WERI-Rb-1 (cell line): ENCODE measurements at places on chromosomes 5 and 9.

DNA sequence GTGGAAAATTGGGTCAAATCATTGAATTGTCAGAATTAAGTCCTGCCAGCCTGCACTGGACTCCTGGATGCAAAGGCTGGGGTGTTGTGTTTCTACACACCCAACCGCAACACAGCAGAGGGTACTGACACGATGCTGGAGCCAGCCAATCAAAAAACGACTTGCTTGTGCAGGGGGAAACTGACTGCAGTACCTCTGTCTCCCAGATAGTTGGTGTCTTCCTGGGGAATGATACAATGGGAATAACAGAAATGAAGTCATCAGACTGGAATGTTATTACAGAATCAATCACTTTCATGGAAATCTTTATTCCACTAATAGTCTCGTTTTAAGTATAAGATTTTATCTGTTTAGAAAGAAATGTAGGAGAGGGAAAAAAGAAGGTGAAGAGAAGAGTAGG, 330.3 kb downstream of the MLLT3 start:
- no peak for DNase-seq

GRCh38 chr9:117809751-117810150, 105.5 kb downstream of the TLR4 start:
- DNase-seq: no peak

DNA sequence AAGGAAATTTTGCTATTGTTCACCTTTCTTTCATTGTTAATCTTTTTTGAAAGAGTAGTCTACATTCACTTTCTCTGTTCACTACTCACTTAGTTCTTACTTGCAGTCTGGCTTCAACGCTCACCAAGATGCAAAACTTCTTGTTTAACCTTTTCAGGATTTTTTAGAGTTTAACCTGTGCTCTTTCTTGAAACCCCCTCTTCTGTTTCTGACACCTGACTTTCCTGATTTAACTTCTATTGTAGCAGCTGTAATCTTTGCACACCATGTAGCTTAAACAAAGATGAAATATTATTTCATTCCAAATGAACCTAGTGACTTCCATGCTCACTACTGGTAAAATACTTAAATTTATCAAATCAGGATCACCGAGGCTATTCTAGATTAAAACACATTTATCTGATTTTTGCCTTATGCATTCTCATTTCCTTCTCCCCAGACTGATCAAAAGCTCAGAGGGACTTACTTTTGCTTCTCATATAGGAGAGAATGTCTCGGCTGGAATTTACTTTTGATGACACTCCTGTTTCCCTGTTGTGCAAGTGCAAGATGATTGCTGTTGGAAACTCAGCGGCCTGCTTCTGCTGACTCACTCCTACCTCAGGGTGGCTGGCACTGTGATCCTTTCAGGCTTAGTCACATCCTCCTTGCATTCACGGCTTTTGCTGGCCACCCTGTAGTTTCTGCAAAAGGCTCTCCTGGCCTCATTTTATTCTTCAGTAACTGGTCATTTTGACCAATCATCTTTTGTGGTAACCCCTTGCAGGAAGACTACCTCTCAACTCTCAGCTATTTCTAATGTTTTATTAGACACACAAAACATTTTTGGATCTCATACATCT, 109.3 kb upstream of the IFNE start:
- no peak for DNase-seq

DNA sequence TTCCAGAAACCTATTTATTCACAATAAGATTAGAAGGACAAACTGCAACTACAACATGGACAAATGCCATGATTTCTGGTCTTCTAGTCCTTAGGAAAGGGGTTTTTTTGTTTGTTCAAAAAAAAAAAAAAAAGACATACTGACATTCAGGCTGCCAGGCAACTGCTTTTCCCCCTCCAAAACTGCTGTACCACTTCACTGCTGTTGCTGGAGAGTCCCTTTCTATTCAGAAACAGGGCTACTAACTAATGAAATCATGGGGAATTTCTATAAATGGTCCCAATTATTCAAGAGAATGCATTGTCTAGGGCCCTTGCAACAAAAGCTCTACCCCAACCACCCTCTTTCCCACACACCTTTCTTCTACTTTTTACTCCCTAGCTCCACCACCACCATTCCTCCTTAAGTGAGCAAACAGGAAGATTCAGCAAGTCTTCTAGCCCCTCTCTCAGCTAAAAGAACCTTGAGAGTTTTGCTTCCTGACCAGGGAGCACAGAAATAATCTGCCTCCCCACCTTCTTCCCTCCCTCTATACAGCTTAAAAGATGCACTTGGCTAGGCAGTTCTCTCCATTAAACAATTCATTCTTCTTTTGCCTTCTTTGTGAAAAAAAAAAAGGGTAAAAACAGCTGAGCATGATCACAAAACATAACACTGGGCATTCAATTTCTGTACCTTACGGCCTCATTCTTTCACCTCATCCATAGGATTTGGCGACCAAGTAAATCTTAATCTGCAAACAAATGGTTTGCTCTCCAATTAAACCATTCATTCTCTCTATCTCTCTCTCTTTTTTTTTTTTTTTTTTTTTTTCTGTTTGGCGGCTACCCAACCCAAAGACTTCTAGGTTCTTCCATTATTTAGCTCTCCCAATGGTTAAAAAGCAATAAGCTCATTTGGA, 13.8 kb downstream of the ZNF608 start:
- no peak for DNase-seq

DNA sequence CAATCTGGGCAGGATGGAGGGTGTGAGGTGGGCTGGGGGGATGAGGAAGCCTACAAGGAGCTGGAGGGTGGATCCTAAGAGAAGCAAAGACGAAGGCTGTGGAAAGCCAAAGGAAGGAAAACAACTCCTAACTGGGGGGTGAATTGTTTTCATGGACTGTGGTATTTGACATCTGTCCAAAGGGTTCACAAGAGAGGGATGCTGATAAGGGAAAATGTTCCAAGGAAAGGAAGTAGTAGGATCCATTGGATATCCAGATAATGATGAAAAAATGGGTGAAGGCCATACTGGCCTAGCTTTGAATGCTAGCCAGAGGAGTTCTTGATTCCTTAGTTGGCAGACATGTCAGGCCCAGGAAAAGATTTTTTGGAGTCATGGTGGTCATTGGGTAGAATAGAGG, 51.8 kb upstream of the FOXI1 start:
- DNase-seq: no peak

- peak; percentile 68 for DNase-seq
These were observed 44.9 kb upstream of the STXBP1 start for GRCh38 chr9:127567035-127567729.

GRCh38 chr9:86794391-86795046, 152.8 kb downstream of the GAS1 start:
- DNase-seq: no peak

DNA sequence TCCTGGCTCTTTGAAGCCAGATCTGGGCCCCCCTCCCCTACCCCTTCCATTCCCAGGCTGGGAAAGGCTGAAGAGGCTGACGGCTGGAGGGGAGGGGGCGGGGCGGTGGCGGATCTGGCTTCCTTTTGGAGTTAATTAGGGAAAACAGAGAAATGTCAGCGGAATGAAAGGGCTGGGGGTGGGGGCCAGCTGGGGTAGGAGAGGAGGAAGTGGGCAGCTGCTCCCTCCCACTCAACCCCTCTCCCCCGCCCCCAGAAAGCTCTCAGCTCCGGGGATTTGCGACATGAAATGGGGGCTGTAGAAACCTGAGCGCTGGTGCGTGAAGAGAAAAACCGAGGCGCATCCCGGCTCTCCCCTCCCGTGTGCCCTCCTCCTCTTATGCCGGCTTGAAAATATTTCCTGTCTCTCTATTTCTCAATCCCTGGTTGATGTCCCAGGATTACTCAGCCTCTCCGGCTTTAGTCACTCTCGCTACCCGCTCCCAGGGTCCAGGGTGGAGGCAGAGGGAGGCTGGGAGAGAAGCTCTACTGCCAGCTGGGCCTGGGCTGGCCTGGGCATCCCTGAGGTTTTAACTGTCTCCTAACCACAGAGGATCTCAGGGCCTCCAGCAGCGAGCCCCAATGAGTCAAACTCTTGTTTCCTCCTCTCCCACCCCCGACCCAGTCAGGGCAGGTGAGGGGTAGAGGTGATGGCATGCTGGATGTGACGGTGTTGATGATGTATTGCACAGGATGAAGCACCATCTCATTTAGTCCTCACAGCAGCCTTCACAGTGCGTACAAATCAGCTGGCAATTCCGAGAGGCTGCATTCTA, 20.1 kb downstream of the PCDHGC5 start:
- DNase-seq: peak; percentile 74

GRCh38 chr5:155087036-155087435, 73.5 kb downstream of the KIF4B start:
- DNase-seq: no peak

- DNase-seq: no peak
These were observed 6.3 kb upstream of the ASS1 start for GRCh38 chr9:130438382-130438981.

GRCh38 chr9:520302-520701, 305.6 kb downstream of the DOCK8 start:
- DNase-seq: no peak

- no peak for DNase-seq
These were observed 225.3 kb downstream of the NTRK2 start for GRCh38 chr9:84894859-84895258.

DNA sequence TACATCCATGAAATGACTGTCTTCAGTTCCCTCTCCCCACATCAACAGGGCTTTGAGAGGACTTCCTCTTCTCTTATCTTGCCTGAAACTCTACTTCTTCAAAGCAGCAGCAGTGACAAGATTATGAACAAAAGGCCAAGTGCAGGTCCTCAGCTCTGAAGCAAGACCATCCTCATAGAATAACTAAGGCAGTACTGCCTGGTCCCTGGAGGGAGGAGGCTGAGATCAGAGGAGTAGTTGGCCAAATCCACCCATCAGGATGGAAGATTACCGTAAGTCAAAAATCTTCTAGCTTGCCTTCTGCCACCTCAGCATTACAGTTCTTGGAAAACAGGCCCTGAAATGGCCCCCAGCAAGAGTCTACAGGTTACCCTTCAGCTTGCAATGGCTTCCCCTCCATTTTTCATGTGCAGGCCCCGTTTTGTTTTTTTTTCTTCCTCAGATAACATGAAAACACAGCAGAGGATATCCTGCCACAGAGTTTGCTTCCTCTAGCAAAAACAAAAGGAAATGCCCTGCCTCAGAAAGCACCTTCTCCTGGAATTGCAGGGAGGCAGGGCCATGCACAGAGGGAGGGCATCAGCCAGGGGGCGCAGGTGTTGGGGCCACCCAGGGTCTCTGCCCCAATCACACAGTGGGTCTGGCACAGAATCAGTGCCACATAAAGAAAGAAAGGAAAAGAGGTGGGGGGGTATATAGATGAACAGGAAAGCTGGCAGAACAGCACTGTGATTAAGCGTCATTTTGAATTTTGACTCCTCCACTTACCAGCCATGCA, 40.0 kb downstream of the KLHL3 start:
- no peak for DNase-seq

DNA sequence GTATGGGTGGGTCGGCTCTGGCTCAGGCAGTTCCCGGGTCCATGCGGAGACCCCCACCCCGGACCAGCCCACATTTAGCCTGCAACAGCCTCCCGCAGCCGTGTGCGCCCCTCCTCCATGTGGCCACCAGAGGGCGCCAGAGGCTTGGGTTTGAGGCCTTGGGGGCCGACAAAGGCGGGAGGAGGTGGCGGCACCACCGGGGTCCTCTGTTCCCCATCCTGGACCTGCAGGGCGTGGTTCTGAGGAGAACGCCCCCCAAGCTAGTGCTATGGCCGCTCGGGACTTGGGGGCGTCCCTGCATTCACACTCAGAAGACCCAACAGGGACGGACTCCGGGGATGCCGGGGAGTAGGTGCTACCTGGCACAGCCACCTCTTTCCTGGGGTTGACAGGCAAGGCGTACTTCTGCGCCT, 16.5 kb downstream of the ASS1 start:
- DNase-seq: peak; percentile 75

DNA sequence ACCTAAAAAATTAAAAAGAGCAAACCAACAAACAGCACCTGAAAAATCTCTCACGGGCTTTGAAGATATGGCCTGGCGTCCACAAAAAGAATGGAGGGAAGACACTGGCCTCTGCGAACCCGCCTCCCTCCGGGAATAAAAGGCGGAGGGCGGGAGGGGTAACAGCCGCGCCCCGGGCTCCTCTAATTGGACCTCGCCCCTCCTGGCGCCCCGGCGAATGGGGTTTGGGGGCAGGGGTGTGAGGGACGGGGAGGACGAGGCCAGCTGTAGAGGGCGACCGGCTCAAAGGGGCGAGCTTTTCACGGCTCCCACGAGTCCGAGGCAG, 753 bp downstream of the FANCC start:
- peak; percentile 96 for DNase-seq

DNA sequence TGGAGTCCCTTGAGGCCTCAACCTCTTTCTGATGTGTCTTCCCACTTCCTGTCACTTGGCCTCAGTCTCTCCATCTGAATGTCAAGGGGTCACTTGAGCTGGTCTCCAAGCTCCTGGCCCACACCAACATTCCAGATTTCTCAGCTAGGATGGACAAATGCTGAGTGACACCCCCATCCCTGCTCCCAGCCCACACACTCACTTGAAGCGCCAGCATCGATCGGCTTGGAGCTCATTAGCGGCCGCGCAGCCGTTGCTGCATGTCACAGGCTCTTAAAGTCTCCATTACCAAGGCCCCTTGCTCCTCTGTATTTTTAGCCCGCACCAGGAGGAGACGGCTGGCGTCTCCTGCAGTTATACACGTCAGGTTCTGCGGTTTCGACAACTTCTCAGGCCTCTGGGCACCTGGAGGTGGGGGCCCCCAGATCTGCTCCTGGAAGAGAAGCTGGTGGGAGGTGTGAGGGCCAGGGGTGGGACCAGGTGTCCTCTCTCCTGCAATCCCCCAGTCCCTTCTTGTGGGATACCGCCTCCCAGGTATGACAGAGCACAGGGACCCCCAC, 33.4 kb upstream of the ARAP3 start:
- no peak for DNase-seq

DNA sequence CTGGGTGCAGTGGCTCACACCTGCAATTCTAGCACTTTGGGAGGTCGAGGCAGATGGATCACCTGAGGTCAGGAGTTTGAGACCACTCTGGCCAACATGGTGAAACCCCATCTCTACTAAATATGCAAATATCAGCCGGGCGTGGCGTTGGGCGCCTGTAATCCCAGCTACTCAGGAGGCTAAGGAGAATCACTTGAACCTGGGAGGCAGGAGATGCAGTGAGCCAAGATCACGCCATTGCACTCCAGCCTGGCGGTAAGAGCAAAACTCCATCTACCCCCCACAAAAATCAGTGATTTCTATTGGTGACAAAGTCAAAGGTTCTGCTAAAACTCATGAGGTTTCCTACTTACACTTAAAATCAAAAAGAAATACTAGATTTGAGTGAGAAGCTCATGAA, 18.8 kb downstream of the CSNK1A1 start:
- no peak for DNase-seq

DNA sequence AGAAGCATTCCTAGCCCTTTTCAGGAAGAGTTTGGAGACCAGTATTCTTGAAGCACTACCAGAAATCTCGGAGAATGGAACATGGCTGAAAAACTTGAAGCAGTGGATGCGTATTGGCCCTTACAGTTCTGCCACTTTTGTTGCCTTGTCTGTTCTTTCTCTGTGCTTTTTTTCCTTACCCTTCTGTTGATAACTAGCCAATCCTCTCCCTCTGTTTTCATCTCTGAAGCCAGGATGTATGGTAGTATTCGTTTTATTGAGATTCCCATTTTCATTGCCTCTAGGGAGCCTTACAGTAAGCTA, 564 bp upstream of the CCNH start:
- DNase-seq: no peak

- no peak for DNase-seq
These were observed 106.6 kb upstream of the TBCA start for GRCh38 chr5:77882670-77883257.
